ENCODE measurements at places on chromosomes 5 and 9.

GRCh38 chr9:31950756-31951155 lies 433.7 kb upstream of the ACO1 start:
- DNase-seq: no peak

- DNase-seq: no peak
Measured at GRCh38 chr9:121784731-121785411, 133.4 kb downstream of the DAB2IP start.

GRCh38 chr5:126525630-126526245 lies 69.3 kb downstream of the ALDH7A1 start:
- no peak for DNase-seq

GRCh38 chr5:22835686-22836085 lies 17.5 kb downstream of the CDH12 start:
- no peak for DNase-seq

DNA sequence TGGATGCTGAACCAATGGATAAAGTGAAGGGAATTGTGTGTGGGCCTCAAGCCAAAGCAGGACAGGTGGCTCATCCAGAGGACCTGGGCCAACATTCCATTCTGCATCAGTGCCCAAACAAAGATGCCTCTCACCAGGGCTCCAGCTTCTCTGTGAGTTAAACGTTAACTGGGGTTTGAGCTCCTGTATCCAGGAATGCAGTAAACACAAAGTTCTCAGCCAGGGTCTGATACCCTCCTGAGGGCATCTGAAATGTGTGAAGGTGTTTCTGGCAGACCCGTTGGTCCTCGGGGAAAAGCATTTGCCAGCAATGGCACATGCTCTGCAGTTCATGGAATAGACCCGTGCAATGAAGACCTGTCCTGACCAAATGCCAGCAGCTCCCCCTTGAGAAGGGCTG lies 33.9 kb upstream of the AOPEP start:
- DNase-seq: no peak
